ENCODE measurements at places on chromosomes 3 and 15.

GRCh38 chr3:173893835-173894234 lies 496.3 kb downstream of the NLGN1 start:
- no peak for DNase-seq

DNA sequence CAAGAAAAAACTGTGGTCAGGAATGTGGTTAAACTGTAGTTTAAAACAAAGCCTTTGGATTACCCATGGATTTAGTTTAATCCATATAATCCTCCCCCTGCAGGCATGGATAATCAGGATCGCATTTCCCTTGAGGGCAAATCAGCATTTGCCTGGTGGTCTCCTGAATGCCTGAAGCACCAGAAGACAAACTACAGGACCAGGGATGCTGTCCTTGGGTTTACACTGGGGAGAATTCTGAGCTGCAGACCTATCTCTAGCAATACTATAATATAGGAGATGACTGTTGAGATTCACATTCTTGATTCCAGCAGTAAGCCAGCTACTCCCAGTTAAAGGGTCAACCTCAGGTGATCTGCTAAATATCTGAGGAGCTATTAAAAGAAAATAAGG lies 10.6 kb downstream of the PIK3CB start:
- DNase-seq, result no peak

DNA sequence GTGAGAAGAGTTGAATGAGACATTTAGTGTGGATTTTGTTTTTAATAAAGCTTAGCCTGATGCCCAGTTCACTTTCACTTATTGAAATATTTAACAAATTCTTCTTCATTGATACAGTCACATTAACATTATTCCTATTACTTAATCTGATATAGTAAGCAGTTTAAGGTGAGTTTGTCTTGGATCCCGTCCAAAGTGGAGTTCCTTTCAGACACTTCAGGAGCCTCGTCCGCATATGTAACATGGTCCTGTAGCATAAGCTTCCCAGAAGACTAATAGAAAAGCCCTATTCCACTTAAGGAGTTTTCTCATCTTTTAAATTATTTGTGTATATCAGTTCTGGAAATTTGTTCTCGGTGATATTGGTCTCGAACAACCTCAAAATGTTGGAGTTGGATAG lies 39.7 kb upstream of the MLF1 start:
- no peak for DNase-seq

GRCh38 chr3:150346981-150347863 lies 60.9 kb upstream of the TSC22D2 start:
- DNase-seq, result no peak

DNA sequence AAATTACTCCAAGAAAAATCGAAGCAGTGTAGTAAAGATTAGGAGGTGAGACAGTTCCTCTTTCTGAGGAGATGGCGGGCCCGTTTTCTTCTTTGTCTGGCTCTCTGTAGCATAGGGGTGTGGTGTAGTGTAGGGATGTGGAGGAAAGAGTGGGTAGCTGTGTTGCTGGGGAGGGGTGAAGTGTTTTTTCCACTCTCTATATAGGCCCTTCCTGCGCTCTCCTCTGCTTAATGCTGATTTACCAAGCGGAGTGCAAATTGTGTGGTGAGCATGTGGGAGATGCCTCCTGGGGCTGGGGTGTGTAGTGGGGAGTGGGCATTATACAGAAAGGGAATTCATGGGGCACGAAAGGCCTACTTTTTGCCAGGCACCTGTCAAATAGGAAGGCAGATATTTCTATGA lies 94.9 kb downstream of the ST6GAL1 start:
- DNase-seq, result no peak

GRCh38 chr15:72229076-72229946 lies 1.7 kb downstream of the PKM start:
- DNase-seq, result no peak

- no peak for DNase-seq
Observed at GRCh38 chr3:40042752-40043443, 233.5 kb downstream of the MYRIP start.

DNA sequence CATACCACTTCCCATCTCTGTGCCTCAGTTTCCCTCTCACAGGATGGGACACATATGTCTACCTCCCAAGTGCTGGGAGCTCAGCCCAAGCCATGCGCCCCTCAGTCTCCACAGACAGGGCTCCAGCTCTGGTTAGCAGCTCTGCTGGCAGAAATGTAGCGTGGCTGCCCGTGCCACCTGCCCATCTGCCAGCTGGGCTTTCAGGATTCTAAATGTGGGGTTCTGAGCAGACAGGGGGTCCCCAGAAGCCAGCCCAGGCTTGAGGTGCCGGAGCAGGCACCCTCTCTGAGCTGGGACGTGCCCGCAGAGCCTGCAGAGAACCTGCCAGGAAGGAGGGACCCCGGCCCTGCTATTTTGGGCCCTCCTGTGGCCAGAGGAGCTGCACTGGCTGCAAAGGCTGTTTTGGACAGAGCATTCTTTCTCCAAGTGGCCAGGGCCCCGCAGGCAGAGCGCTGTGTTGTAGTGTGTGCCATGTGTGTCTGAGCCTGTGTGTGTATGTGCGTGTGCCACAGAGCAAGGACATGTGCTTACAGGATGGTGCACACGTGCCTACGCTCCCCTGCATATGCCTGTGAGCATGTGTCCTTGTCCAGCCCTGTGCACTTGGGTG lies 31.7 kb downstream of the PSTPIP1 start:
- DNase-seq, result no peak

- DNase-seq, result no peak
Observed at GRCh38 chr15:85760531-85761371, 34.0 kb downstream of the KLHL25 start.

- DNase-seq, result no peak
Observed at GRCh38 chr15:72358650-72359171, 17.1 kb downstream of the HEXA start.

DNA sequence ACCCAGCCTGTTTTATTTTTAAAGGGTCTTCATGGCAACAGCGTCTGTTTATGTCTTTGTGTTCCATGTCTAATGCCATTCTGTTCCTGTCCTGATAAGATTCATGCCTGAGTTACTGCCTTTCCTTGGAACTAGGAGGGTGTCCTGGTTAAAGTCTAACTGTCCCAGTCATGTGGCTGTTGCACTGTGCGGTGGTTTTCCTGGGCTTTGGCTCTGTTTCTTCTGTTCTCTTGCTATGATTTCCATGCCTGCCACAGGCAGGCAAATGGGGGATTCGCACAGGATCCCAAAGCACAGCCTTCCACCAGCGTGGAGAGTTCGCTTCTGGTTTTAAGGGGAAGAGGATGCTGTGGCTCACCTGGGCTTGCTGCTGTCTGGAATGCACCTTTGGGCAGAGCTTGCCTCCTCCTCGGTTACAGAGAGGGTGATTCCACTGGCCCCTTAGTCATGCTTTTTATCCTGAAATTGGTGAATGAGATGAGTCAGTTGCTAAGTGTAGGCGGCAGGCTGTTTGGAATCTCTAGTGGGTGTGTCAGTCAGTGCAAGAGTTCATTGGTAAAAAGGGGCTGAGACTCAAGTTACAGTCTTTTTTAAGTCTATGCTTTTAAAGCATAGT lies 86.8 kb downstream of the CCK start:
- no peak for DNase-seq

- DNase-seq, result no peak
Observed at GRCh38 chr15:32053719-32054118, 23.4 kb downstream of the CHRNA7 start.

- peak; percentile 68 for DNase-seq
Observed at GRCh38 chr3:24773798-24774197, 279.1 kb upstream of the THRB start.

- DNase-seq, result no peak
Observed at GRCh38 chr3:186461141-186461540, 83.0 kb downstream of the CRYGS start.

DNA sequence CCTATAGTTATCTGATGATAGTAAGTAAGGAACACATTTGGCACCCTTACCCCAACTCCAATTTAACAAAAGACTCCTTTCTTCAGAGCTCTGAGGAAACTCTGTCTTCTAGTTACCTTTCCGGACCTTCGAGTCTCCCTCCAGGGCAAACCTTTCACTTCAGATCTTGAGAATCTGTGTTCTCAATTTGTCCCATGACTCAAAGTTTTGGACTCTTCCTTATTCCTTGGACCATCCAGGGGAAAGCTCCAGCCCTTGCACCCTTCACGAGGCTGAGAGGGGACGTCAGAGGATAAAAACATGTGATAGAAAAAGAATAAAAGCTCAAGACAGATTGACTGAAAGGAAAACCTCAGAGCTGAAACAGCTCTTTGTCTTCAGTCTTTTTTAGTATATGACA lies 76.9 kb downstream of the CTNNB1 start:
- no peak for DNase-seq

DNA sequence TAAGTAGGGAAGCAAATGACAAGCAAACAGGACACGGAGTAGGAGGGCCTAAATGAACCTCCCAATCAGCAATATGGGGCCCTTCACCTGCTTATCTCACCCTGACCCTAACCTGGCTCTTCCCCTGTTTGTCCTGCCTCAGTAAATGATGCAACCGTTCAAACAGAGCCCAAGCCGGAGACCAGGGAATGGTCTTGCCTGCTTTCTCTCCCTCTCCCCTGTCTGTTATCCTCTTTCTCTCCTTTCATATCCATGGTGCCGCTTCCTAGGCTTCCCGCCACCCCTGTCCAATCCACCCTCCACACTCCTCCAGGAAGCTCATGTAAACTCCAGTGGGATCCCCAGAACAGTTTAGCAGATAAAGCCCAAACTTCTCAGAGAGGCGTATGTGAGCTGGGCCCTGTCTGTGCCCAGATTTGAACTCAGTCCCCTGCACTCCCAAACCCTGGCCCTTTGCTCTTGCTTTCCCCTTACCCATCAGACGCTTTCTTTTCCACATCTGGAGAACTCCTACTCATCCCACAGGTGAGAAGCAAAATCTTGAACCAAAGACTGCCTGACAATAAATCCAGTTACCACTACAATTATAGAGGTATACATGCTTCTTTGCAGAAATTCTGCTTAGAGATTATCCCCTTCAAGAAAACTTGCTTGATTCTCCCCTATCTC lies 45.7 kb upstream of the STT3B start:
- DNase-seq, result no peak

DNA sequence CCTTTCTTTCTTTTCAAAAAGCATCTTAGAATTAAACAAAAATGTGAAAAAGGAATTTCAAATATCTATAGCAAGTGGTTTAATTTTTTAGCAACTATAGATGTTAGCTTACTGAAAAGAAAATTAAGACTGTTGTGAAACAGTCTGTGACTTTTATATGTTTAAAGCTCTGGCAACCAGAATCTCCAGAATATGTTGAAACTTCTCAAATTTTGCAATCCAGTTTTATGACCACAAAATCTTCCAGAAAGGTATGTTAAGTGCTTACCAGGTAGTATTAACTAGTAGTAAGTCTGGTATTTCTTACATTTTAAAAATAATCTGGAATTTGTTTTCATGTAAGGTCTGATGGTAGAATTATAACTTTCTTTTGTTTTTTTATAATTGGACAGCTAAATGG lies 235.0 kb downstream of the SLC9A9 start:
- no peak for DNase-seq

DNA sequence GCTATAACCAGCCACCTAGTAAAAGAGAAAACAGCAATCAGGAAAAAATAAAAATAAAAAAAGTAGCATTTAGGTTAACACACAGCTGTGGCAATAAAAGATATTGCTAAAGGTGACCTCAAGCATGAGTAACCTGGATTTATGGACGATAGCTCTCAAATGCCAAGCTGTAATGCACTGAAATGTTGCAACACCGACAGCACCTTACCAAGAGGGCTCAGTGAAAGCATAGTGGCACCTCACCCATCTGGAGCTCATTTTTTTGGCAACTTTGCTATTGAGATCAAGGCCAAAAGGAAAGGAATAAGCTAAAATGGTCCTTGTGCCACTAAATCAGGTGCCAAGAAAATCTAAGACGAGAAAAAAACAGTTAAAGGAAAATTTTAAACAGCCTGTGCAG lies 2.5 kb downstream of the HACD2 start:
- DNase-seq, result no peak

DNA sequence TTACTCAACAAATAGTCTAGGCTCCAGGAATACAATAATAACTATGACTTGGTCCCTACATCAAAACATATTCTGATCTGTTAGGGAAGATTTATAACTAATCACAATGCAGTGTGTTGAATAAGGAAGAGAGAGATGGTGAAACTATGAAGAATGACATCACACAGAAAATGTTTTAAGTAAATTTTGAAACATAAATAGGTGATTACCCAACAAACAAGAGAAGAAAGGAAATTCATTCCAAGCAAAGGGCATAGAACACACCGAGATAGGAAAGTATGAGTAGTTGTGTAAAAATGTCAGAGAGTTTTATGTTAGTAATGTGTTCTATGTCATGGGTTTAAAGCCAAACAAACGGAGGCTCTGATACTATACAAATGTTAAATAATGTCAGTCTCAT lies 13.4 kb downstream of the SEC62 start:
- no peak for DNase-seq

GRCh38 chr3:21944251-21944650 lies 193.2 kb upstream of the ZNF385D start:
- DNase-seq, result peak; percentile 3

DNA sequence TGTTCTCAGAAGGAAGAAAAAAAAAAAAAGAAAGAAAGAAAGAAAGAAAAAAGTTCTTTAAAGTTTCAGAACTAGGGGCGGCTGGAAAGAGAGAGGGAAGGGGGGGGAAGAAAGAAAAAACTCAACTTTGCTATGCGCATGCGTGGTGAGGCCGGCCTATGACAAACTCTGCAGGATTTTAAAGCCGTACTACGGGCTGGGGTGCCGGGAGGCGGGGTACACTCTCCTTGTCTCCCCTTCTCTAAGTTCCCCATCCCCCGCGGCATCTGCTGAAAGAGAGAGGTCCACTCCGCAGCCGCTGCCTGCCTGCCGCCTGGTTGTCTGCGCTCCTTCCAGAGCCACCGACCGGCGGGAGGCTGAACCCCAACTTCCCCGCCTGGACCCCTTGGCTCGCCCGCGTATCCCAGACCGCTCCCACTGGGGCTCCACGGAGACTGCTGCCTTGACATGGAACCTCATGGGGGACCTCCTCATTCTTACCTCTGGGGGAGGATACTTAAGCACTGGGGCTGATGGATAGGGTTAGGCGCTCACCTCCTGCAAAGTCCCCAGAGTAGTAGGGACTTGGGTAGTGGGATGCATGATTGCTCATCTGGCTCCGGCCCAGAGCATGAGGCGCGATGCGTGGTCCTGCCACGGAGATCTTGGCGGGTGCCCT lies 1.4 kb upstream of the WNT5A start:
- peak; percentile 58 for DNase-seq

- DNase-seq, result no peak
Observed at GRCh38 chr15:61175024-61175423, 54.1 kb downstream of the RORA start.

- DNase-seq, result no peak
Observed at GRCh38 chr15:36643551-36643950, 64.1 kb downstream of the CDIN1 start.

Measured in neural crest cell (in vitro differentiated cells).